DMS53 (cell line): ENCODE measurements at places on chromosomes 6 and 20.

- no peak for DNase-seq
Observed at GRCh38 chr6:130140084-130140483, 82.7 kb downstream of the SAMD3 start.

- no peak for DNase-seq
Observed at GRCh38 chr20:23019403-23019802, 15.7 kb upstream of the SSTR4 start.

GRCh38 chr6:157990321-157991066 is 8.8 kb downstream of the SYNJ2 start:
- DNase-seq, result no peak

- DNase-seq, result no peak
Observed at GRCh38 chr20:2696646-2697045, 4.1 kb downstream of the EBF4 start.

- DNase-seq, result no peak
Observed at GRCh38 chr6:76768556-76768955, 694.7 kb downstream of the HTR1B start.

GRCh38 chr6:5751525-5752390 is 255.0 kb downstream of the NRN1 start:
- DNase-seq, result no peak
